ENCODE measurements at places on chromosomes 2 and 18. TPM values are rescaled to one million over a fixed set of nuclear protein-coding genes. Genes with fewer than 3 reads are reported as not detected.

SERPINB13 gene
- total RNA-seq: not detected

IL1B gene
- total RNA-seq: 33.2 TPM

FAP gene
- total RNA-seq: 1.8 TPM

PFN4 gene
- total RNA-seq: 0.35 TPM

SLC19A3 gene
- total RNA-seq: 87.4 TPM

OTOS gene
- not detected for total RNA-seq

ADAM17 gene
- total RNA-seq: 22.3 TPM

PARD6G gene
- total RNA-seq: 4.1 TPM

REG1B gene
- total RNA-seq: 8.1 TPM

CIB4 gene
- not detected for total RNA-seq

TPO gene
- 0.75 TPM for total RNA-seq

ZDBF2 gene
- 8.7 TPM for total RNA-seq

CNTNAP5 gene
- total RNA-seq: 31.7 TPM

SAG gene
- total RNA-seq: not detected

NMS gene
- not detected for total RNA-seq

PDIA6 gene
- 213 TPM for total RNA-seq

PRKAG3 gene
- not detected for total RNA-seq

AFTPH gene
- total RNA-seq: 62.4 TPM

ST8SIA3 gene
- total RNA-seq: 2.9 TPM

CACNB4 gene
- total RNA-seq: 1.8 TPM

HNRNPA3 gene
- 128 TPM for total RNA-seq

LRP2 gene
- 13.6 TPM for total RNA-seq

ANKZF1 gene
- 74.4 TPM for total RNA-seq

GULP1 gene
- total RNA-seq: 53.4 TPM

BOLL gene
- not detected for total RNA-seq

CD226 gene
- 2.9 TPM for total RNA-seq

CDCA7 gene
- total RNA-seq: 0.86 TPM

TMEM87B gene
- total RNA-seq: 36.3 TPM

Data from mucosa of gallbladder (tissue), 1 donor.